Brain microvascular endothelial cell (primary cell): ENCODE measurements at places on chromosomes 4 and X.

DNA sequence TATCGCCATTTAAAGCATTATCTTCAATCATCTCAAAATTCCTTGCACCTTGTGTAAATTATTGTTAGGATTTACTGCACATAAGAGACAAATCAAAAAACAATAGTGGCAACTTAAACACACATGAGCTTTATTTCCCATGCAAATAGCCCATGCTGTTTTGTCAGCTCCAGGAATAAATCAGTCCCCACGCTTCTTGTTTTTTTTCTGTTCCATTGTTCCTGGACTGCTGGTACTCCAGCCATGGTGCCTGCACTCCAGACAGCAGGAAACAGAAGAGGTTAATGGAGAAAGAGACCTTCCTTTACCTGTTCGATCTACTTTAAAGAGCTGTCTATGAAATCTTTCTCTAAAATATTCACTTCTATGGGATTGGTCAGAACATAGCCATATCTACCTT lies 1515.7 kb upstream of the TENM3 start:
- no peak for DNase-seq

GRCh38 chr4:89868276-89868675 lies 26.4 kb upstream of the MMRN1 start:
- DNase-seq, result no peak

DNA sequence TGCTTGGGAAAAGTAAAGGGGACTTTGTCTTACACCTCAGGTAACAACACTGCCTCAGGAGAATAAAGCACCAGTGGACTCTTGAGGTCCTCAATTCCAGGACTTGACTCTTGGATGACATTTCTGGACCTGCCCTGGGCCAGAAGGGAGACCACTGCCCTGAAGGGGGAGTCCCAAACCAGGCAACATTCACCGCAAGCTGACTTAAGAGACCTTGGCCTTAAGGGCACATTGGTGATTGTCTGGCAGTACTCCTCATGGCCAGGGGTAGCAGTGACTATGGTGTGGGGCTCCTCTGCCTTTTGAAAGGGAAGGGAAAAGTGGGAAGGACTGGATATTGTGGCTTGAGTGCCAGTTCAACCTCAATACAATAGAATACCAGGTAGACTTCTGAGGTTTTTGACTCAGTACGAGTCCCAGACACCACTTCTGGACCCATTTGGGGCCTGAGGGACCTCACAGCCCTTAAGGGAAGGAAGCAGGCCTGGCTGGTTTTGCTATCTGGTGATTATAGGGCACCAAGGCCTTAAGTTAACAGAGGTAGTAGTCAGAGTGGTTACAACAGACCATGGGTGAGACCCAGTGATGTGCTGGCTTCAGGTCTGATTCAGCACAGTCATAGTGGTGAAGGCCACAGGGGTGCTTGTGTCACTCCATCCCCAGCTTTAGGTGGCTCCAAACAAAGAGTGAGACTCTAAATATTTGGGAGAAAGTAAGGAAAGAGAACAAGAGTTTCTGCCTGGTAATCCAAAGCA lies 121.2 kb upstream of the TET2 start:
- no peak for DNase-seq

DNA sequence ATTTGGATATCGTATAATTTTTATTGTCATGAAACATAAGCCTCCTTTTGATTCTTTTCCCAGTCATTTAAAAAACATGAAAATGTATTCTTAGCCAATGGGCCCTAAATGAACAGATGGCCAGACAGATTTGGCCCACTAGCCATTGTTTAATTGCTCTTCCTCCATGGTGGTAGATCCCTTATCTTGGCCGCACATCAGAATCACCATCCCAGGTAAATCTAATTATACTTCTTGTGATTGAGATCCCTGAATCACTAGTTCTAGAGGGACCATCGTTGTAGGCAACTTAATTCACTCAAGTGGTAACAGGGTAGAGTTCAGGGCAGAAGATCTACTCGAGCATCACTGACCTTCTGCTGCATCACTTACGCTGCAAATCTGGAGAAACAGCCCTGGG lies 24.1 kb upstream of the VCX3A start:
- DNase-seq, result no peak

GRCh38 chrX:2578864-2579263 lies 78.1 kb upstream of the DHRSX start:
- no peak for DNase-seq

GRCh38 chr4:107710493-107711459 lies 9.3 kb downstream of the PAPSS1 start:
- no peak for DNase-seq

DNA sequence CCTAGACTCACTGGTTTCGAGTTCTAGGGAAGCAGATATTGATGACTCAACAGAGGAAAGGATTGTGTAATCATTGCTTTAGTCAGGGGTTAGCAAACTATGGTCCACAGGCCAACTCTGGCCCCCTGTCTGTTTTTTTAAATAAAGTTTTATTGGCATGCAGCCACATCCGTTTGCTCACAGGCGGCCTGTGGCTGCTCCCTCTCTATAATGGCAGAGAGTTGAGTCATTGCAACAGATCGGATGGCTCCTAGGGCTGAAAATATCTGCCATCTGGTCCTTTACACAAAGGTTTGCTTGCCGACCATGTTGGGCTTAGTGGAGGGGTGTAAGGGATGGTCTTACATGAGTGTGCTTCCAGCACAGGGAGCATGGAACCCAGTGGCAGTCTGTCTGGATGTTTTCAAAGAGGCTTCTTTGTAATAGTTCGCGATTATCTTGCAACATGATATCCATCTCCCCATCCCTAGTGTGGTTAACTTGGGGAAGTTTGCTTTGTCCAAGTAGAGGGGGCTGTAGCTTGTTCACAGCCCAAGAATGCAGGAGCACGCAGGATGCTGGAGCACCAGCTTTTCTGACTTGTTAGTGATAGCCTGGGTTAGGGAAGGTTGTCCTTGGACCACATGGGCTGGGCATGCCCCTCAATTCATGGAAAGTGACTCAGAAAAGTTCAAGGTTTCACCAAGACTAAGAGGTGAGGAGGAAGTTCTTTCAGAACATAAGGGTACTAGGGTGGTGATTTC lies 59.3 kb upstream of the CLDN34 start:
- peak; percentile 77 for DNase-seq

GRCh38 chr4:148778980-148779675 lies 336.9 kb upstream of the NR3C2 start:
- no peak for DNase-seq

GRCh38 chr4:144902614-144903013 lies 195.4 kb downstream of the ANAPC10 start:
- DNase-seq, result no peak

- DNase-seq, result no peak
Measured at GRCh38 chrX:150664290-150664689, 28.9 kb upstream of the MTMR1 start.

- DNase-seq, result peak; percentile 2
Measured at GRCh38 chrX:67717571-67717970, 173.8 kb downstream of the AR start.

- peak; percentile 52 for DNase-seq
Measured at GRCh38 chr4:15855804-15856475, 77.8 kb downstream of the CD38 start.

GRCh38 chr4:20840648-20841190 lies 140.5 kb downstream of the PACRGL start:
- peak; percentile 65 for DNase-seq

GRCh38 chr4:931194-931959 lies 739 bp downstream of the GAK start:
- peak; percentile 21 for DNase-seq

DNA sequence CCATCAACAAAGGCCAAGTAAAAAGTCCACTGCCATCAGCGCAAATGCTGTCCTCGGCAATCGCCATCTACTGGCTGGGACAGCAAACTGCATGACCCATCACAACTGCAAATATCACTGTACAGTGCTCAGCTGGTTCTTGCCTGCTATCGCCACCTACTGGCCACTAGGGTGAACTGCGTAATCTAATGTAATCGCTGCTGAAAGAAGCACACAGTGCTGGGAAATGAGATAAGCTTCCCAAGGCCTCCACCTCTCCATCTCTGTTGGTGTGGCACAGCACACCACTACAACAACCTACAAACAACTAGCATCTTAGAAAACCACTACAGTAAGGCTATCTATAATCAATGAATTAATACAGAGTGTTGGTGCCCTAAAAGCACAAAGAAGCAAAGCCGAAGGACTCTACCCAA lies 298.3 kb downstream of the TEX13A start:
- DNase-seq, result peak; percentile 66

DNA sequence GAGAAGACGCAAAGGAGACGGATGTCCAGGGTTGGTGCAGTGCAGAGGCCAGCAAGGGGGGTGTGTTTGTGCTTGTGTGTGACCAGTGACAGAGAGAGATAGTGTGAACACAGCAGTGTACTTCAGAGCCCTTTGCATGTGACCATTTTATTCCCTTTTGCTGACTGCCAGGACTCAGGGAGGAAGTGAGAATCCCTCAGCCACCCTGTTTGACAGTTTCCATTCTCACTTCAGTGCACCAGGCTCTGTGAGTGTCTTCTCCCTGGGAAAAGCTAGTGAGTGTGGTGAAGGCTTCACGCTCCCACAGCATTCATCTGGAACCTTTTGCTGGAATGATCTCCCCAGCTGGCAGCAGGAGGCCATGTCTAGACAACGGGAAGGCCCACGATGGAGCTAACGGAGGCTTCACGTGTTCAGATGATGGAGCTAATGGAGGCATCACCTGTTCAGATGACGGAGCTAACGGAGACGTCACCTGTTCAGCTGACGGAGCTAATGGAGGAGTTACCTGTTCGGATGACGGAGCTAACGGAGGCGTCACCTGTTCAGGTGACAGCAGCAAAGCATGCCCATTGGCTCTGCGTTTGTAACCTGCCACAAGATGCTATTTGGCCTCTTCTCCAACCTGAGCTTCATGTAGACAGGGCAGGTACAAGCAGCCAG lies 195.4 kb downstream of the AFAP1 start:
- DNase-seq, result no peak

DNA sequence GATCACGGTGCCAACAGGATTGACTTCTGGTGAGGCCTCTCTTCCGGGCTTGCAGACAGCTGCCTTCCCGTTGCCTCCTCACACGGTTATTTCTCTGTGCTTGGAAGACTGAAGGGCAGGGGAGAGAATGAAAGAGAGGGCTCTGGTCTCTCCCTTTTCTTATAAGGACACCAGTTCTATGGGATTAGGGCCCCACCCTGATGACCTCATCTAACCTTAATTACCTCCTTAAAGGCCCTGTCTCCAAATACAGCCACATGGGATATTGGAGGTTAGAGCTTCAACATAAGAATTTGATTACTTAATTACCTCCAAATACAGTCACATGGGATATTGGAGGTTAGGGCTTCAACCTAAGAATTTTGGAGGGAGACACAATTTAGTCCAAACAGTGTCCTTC lies 46.5 kb downstream of the EVC start:
- DNase-seq, result no peak

- DNase-seq, result no peak
Measured at GRCh38 chrX:13763489-13763888, 28.9 kb downstream of the OFD1 start.

- no peak for DNase-seq
Measured at GRCh38 chr4:183384516-183384915, 59.9 kb upstream of the CDKN2AIP start.

GRCh38 chrX:67544281-67545035 lies 637 bp downstream of the AR start:
- no peak for DNase-seq
